ENCODE measurements at places on chromosomes 7 and 10.

DNA sequence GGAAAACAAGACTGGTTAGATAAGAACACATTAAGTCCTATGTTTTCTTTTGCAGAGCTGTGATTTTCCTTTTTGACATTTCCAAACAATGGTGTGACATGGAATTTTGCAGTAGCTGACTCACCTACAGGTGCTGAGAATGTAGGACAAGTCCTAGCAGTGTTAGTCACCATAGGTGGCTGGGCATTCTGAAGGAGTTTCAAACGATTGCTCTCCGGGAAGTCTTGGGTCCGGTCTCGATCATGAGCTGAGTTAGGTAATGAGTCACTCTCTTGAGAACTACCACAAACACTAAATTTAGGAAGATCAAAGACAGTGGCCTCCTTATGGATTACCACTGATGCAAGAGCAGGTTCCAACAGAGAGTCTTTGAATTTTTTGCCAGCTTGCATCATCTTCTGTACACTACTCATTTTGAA is 3.6 kb downstream of the FIGNL1 start:
- peak; percentile 95 for DNase-seq

GRCh38 chr7:125645770-125646169 is 716.1 kb upstream of the POT1 start:
- DNase-seq: no peak

GRCh38 chr7:125876431-125876830 is 946.8 kb upstream of the POT1 start:
- DNase-seq: no peak

GRCh38 chr7:45089341-45089891 is 647 bp upstream of the NACAD start:
- peak; percentile 49 for DNase-seq

GRCh38 chr10:33893506-33893905 is 559.0 kb upstream of the NRP1 start:
- no peak for DNase-seq

DNA sequence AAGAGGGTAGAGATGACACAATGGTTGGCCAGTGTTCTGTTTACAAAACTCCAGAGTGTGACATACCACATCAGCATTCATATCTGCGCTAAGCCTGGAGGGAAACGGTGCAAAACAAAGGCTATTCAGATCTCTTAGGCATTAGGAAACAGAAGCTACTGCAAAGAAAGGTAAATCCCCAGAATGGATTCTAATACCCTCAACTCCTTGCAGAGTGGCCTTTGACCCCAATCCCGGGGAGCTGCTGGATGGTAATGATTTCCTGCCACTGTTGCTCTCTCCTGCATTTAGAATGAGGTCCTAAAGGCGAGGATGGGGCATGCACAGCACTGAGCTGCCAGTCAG is 65.2 kb downstream of the AOAH start:
- peak; percentile 67 for DNase-seq

GRCh38 chr10:51300617-51301304 is 226.5 kb downstream of the PRKG1 start:
- DNase-seq: no peak

- DNase-seq: peak; percentile 66
Observed at GRCh38 chr7:112990624-112991023, 96.0 kb downstream of the GPR85 start.

DNA sequence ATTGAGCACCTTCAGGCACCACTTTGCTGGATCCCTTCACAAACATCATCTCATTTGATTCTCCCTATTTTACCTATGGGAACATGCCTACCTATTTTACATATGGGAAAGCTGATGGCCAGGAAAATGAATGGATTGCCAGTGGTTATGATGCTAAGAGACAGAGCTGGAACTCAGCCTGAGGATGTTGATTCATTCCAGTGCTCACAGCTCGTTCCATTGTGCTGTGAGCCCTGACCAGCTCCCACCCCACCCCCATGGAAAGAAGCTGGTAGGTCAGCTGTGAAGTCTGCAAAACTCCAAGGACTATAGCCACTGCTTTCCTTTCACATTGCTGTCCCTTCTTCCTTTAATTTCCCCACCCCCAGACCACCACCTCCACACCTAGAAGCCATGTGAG is 9.6 kb downstream of the UBTD1 start:
- DNase-seq: peak; percentile 64

DNA sequence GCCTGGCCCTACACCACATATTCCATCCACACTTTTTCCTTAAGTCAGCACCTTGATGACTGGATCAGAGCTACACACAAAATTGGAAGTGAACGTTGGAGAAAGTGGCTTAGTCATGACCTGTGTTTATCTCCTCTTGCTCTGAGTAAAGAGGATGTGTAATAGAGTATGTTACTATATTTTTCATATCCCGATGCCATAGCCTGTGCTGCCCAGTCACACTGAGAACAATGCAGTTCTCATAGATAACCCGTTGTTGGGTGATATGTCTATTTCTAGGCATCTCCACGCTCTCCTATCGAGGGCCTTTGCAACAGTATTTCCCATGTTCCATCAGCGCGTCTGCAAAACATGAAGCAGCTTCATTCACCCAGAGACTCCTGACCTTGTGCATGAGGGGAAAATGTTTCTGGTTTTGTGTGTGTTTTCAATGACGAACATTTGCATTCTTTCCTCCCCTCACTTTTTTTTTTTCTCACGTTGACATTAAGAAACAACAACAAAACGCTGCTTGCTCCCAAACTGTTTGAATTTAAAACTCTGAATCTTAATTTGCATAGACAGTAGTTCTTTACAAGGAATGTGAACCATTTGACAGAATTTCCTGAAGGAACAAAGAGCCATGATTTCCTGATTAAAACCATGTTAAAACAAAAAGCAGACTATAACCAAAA is 43.4 kb downstream of the GRK5 start:
- peak; percentile 84 for DNase-seq

DNA sequence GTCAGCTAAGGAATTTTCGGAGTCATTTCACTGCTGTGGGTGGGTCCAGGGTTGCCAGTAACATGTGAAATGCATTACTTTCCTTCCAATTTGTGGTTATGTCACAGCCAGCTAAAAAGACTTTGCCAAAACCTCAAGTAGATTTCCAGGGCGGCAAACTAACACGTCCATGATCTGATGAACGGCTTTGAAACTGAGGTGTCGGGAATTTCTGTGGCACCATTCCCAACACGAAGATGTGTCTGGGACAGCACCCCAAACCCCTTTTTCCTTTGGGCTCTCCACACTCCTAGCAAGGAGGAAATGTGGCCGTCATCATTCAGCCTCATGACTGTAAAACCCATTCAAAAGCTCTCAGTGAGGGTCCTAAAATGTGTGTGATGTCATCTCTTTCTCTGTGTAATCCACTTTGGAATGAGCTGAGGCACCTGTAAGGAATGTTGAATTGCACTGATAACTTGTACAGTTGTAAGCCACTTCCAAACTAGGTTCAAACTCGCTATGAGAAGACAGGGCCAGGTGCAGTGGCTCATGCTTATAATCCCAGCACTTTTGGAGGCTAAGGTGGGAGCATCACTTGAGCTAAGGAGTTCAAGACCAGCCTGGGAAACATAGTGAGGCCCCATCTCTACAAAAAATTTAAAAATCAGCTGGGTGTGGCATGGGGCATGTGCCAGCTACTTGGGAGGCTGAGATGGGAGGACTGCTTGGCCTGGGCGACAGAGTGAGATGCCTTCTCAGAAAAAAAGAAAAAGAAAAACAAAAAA is 146.1 kb upstream of the FRMD4A start:
- peak; percentile 93 for DNase-seq

- DNase-seq: no peak
Observed at GRCh38 chr7:57432583-57432982, 17.4 kb upstream of the ZNF716 start.

DNA sequence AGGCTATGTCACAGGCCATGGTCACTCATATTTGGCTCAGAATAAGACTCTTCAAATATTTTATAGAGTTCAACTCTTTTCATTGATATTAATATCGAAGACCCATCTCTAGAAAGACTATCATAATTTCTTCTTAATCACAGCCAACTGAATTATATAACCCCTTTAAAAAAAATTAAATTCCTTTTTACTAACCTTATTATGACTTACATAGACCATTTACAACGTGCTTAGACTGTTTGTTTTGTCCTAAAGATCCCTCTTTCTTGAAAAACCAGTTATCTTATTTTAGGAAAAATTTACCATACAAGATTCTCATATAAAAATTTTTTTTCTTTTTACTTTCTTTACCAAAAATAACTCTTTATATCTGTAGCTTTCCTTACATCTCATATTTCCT is 10.2 kb upstream of the TMEM254 start:
- DNase-seq: no peak

GRCh38 chr10:88318803-88319202 is 264.3 kb downstream of the RNLS start:
- no peak for DNase-seq

DNA sequence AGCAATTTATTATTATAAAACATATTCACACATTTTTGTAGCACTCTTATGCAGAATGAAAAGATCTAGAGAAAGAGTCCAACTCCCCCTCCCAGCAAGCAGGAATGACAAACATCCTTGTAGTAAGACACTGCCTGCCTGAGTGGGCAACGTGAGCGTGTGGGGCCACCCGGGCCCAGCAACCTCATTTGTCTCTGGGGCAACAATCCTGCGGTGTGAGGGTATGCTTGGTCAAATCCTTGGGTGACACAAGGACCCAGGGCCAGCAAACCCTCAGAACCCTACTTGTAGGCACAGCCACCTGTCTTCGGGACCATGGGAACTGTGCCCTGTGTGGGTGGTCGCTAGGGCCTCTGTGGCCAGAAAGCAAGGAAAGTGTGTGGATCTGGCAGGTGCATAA is 10.7 kb downstream of the RHEB start:
- DNase-seq: no peak

GRCh38 chr7:134865001-134865845 is 85.8 kb downstream of the CALD1 start:
- DNase-seq: peak; percentile 38

- DNase-seq: no peak
Observed at GRCh38 chr10:29608062-29608461, 26.7 kb downstream of the SVIL start.

DNA sequence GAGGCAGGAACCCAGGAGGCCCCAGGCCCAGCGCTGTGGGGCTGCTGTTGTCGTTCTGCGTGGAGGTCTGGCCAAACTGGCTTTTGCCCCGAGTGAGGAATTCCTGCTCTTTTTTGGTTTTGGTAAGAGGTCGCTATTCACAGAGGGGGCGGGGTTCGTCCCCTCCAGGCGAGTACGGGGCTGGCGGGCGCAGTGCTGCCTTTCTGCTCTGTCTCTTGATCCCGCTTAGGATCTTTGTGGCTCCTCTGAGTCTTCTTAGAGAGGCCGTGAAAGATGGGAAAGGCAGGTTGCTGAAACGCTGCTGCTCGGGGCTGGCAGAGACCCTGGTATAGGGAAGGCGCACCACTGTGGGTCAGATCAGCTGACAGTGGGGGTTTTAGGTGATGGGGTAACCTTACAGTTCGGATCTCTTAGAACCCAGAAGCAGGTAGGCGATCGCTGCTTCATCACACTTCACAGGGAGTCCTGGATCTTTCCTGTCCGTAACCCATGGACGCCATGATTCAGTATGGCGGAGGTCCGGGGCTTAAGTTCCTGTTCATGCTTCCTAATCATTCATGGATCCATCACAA is 136.7 kb downstream of the KIF20B start:
- DNase-seq: no peak

GRCh38 chr10:49768731-49769130 is 6.6 kb upstream of the OGDHL start:
- no peak for DNase-seq

DNA sequence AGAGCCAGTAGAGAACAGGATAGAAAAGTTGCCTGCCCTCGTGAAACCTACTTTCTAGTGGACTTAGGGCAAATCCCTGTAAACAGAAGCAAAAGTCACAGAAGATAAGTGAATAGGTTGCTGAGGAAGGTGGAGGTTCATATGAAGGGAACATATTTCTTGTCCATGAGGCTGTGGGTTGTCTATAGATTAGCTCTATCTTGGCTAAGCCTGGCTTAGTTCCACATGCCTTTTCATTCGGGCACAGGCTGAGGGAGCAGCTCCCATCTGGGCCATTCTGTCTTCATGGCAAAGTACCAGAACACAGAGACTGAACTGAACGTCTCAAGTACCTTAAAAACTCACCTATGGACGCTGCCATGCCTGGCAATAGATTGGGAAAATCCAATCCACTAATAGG is 45.3 kb downstream of the BZW2 start:
- DNase-seq: no peak

DNA sequence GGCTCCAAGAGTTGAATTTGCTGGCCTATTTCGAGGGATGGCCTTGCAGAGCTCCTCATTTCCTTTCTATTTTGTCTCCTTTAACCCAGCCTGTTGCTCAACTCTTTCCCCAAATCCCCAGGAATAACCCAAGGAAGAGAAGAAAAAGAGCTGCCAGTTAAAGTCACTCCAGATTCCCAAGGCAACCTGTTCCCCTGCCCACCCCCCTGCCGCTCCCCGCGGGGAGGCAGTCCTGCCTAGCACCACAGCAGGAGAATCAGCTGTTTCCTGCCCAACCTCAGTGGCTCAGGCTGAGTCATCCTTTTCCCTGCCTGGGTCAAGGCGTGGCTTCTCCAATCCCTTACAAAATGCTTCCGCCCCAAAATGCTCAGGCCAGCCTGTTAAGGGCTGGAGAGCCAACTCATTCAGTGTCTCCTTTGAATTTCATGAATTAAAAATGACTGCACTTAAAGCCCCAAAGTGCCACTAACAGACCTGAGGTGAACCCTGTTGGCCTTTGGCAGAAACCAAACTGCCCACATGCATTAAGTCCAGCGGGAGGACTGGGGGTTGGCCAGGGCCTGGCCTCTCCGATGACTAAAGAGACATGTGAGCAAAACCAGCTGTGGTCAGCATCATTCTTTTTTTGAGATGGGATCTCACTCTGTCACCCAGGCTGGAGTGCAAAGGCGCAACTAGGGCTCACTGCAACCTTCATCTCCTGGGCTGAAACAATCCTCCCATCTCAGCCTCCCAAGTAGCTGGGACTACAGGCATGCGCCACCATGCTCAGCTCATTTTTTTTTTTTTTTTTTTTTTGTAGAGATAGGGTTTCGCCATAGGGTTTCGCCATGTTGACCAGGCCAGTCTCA is 83.2 kb upstream of the KIF5B start:
- peak; percentile 97 for DNase-seq

GRCh38 chr7:101170617-101171441 is 5.5 kb upstream of the VGF start:
- no peak for DNase-seq

- DNase-seq: no peak
Observed at GRCh38 chr7:94654783-94655125, 1.2 kb downstream of the SGCE start.

All from astrocyte of the spinal cord (primary cell).